Hematopoietic multipotent progenitor cell (in vitro differentiated cells): ENCODE measurements at places on chromosomes 13 and 19.

GRCh38 chr19:4304538-4305256 is at the start of gene FSD1:
Gene FSD1 (plus strand): TSS chr19:4304598. CDS start chr19:4304747, 149 bp downstream.
- no peak for DNase-seq

GRCh38 chr13:73179650-73180274 is 121.0 kb downstream of the KLF5 start:
- no peak for DNase-seq

- DNase-seq: no peak
Measured at GRCh38 chr13:39362652-39363381, 240.2 kb downstream of the LHFPL6 start.

DNA sequence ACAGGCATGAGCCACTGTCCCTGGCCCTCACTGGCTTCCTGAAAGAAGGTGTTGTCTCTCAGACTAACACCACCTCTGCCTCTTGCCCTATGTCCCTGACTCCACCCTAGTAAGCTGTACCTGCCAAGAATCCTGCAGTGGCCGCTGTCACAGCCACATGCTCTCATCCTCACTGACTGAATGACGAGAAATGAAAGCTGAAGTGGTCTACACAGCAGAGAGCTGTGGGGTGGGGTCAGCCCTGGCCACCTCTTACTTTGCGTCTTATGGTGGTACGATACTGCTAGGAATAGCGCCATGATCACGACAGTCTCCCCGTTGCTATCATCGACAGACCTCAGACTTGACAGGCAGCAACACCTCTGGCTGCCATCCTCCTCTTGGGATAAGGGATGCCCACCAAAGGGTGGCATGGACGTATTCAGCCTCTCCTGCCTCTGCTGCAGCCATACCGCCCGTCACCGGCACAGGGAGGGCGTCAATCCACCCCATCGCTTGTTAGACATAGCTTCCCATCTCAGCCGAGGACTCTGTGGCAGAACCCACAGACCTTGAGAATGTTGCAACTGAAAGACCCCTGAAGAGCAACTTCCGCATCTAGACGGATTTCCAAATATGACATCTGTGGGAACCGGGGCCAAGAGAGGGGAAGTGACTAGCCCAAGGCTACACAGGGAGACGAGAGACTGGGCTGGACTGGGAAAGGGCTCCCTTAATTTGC is 809 bp downstream of the MYO1F start:
- peak; percentile 66 for DNase-seq

DNA sequence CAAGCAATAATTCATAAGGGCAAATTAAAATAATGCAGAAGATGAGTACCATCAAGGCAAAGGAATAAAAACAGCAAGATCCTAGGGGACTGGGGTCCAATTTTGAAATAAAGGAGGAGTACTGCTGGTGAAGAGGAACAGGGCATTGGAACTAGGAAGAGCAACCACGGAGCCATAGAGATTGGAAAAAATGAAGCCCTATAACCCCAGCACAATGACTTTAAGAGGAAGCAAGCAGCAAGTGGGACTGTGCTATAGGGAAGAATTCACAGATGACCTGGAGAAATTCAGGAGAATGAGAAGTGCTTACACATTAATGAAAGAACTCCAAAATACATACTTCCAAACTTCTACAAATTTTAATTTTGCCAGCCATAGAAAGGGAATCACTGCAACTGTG is 44.9 kb upstream of the ITM2B start:
- no peak for DNase-seq
